ENCODE measurements at places on chromosomes 6 and 20.

GRCh38 chr6:148924226-148925012 lies 177.6 kb downstream of the UST start:
- DNase-seq = no peak

DNA sequence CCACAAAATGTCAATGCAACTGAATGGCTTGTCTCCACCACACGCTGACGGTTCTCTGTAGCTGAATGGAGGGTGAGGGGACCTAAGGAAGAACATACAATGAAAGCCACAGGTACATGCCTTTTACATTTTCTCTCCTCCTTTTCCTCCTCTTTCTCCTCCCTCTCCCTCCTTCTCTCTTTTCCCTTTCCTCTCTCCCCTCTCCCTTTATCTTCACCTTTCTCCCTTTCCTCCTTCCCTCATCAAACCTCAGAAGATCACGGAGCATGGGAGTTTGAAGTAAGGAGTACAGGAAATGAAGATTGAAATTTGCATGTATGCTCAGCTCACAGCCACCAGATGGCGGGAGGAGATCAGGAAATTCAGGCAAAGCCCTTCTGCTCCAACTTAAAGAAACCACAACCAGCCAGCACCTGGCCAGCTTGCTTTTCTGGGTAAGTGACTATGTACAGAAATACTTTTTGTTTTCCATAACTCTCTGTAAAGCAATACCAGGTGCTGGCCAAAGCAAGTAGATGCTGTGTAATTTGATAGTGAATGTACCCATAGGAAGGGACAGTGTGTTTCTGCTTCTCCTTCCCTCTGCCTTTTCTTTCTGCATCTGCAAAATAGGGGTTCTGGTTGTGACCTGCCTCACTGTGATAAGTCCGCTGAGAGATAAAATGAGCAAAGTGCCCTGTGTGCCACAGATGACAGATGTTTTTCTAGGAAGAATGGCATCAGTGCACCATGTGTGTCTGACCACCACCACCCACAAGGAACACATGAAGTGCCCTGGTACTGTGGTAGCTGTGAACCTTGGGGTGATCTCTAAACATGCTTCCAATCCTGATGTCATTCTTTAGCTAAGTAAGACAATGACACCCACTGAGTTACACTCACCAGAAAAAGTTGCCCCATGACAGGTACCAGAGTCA lies 18.6 kb upstream of the FOXO3 start:
- DNase-seq = peak; percentile 91

GRCh38 chr6:105553171-105553570 lies 150.3 kb upstream of the PREP start:
- DNase-seq = no peak

- DNase-seq = no peak
Measured at GRCh38 chr6:16824845-16825685, 63.8 kb upstream of the ATXN1 start.

- DNase-seq = no peak
Measured at GRCh38 chr20:34632870-34633452, 43.9 kb downstream of the PIGU start.

DNA sequence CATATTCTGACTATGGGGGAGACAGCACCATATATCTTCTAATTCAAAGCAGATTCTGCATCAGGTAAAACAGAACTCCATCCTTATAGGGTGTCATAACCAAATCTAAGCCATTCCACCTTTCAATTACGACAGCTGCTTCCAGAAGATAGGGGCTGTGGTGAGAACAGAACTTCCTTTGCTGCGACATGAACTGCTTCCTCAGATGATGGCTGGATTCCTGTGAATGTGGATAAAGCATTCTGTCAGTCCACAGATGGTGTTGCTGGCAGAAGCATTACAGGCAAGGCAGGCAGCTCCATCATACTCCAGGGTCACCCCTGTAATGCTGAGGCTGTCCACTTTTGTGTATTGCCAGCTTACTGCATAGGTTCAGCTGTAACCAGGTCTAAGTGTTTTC lies 172.1 kb upstream of the PROKR2 start:
- no peak for DNase-seq

- no peak for DNase-seq
Measured at GRCh38 chr6:124132256-124132655, 328.6 kb downstream of the NKAIN2 start.

DNA sequence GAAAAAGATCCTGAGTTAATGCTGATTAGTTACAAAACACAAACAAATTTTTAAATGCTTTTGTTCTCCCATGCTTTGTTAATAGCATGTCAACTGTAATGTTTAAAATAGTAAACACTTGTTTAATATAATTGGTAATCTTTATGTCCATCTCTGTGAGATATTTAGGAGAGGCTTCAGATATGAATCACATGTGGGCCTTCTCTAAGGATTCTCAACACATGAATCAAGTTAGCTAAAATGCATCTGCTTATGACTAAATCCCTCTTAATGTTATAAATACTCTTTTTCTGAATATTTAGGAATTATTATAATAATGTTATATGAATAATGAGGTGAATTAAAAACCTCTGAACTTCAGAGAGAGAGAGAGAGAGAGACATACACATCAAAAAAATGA lies 345.9 kb upstream of the MANEA start:
- no peak for DNase-seq

DNA sequence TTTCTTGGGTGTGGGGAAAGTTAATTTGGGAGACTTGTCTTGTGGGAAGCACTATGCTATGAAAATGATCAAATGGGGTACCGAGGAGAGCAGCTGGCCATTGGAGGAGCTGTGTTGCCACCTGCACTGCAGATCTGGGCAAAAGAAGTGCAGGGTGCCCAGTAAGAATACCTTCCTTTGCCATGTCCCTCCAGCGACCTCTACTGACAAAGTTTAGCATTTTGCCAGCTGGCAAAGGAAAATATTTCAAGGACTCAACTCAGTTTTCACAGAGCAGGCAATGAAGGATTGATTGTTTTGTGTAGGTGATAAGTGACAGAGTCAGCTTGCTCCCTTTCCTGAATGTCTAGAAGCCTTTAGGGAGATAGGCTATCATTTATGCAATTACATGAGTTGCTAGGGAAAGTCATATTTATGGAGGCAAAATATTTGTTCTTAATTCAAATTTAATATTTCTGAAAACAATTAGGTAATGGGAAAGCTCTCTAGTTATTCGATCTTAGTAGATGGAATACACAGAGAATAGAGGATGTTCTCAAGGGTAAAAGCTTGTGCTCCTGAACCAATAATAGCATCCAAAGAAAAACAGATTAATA lies 118.4 kb downstream of the FARS2 start:
- DNase-seq = peak; percentile 60

- DNase-seq = peak; percentile 67
Measured at GRCh38 chr6:156776470-156776839, 723 bp upstream of the ARID1B start.

Measured in fibroblast of the aortic adventitia (primary cell).